ENCODE measurements at places on chromosomes 7 and 10.
A peak's percentile ranks its signal among the peaks of the same experiment; 100 is the strongest.

DNA sequence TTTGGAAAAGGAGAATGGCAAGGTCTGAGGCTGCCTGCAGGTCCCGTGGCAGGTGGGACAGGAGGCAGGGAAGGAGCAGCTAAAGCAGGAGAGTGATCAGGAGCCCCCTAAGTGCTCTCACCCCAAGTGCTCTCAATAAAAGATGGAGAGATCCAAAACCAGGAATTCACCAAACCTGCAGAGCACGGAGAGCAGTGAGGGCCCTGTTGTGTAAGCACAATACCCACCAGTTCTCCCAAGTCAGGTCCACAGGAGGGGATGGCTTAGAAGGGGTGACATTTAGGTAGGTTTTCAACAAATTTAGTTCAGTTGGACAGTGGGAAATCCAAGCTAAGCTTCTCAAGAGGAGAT is 40.8 kb downstream of the GNA12 start:
- DNase-seq, result no peak

DNA sequence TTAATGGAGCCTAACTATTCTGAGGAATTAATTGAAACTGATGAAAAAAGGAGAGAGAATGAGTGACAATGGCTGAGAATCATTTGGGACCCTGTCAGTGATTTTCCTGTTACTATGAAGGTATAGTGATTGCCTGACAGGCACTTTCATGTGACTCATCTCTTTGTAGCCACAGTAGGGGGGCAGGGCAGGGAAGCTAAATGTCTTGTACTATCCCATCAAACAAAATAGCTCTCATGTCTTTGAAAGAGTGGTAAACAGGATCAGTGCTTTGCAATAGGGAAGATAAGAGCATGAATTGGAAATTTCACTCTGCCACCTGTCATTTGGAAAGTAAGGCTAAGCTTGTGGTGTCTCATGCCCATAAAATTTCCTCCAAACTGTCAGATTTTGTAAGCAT is 94.5 kb upstream of the GSDME start:
- DNase-seq, result peak; percentile 61

GRCh38 chr10:24664991-24665390 is 58.7 kb downstream of the ARHGAP21 start:
- DNase-seq, result no peak

- no peak for DNase-seq
These were observed 4.6 kb downstream of the SH2B2 start for GRCh38 chr7:102291056-102291915.

DNA sequence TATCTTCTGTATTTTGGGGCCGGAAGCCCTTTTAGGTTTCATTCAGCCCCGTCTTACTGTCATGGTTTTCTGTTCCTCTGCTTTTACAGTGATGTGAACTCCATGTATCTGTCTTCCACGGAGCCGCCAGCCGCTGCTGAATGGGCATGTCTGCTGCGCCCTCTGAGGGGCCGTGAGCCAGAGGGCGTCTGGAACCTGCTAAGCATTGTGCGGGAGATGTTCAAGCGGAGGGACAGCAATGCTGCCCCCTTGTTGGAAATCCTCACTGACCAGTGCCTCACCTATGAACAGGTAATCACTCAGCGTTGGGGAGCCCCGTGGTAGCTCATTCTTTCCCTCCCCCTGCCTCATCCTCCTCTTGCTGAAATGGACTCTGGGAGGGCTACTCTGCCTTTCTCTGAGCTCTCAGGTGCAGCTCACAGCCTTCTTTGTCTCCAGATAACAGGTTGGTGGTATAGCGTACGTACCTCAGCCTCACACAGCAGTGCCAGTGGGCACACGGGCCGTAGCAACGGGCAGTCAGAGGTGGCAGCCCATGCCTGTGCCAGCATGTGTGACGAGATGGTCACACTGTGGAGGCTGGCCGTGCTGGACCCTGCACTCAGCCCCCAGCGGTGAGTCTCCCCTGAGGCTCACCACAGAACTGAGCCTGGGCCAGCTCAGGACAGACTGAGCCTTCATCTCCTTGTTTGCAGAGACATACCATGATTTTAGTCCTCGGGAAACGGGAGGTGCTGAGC is 5.7 kb downstream of the ZSWIM8 start:
- DNase-seq, result no peak

DNA sequence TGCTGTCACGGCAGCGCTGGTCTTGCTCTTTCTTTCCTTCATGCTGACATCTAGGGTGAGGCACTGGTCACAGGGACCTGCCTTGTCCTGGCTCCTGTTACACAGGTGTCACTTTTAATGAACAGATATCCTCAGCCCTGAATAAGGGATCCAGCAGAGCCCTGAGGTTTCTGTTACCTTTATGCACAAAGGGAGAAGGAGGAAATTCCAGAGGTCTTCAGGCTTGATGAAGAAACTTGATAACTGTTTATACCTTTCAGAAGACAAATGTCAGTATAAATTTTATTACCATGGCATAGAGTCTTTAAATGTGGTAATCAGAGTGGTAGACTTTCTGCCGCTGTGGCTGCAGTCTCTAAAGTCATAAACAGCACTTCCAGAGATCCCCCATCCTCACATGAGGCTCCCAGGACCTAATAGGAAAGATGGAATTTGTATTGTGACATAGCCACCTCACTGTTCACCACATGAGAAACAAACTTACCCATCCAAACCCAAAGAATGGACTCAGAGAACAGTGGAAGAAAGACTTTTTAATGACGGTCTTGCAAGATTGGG is 2.7 kb downstream of the LRRC27 start:
- DNase-seq, result no peak

DNA sequence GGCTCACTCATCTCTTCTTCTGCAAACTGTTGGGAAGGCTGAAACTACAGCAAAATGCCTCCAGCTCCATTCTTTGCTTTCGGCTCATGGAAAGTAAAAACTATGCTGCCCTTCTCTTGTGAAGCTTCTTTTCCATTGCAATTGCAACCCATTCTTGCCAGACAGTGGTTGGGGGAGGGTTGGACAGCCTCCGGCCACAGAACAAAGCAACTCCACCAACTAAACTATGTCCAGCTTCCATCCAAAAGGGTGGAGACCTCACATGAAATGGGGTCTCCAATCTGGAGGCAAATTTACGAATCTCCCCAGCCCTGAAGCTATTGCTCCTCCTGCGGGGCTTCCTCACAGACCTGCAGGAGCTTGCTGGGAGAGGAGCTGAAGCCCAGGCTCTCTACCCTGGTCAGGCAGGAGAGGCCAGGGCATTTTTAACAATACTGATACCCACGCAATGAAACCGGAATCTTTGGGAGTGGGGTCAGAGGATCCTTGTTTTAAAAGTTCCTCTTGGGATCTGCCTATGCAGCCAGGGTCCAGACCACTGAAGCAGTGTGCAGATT is 549 bp downstream of the GPNMB start:
- DNase-seq, result no peak

Data from HepG2 (cell line).